ENCODE measurements at places on chromosomes 3 and 15. TPM values are rescaled to one million over a fixed set of nuclear protein-coding genes. Genes with fewer than 3 reads are reported as not detected.

- no peak for DNase-seq
Measured at GRCh38 chr3:183959214-183959613, 58.5 kb downstream of the ABCC5 start.

GRCh38 chr15:92149029-92149428 lies 244.7 kb upstream of the ST8SIA2 start:
- no peak for DNase-seq

DNA sequence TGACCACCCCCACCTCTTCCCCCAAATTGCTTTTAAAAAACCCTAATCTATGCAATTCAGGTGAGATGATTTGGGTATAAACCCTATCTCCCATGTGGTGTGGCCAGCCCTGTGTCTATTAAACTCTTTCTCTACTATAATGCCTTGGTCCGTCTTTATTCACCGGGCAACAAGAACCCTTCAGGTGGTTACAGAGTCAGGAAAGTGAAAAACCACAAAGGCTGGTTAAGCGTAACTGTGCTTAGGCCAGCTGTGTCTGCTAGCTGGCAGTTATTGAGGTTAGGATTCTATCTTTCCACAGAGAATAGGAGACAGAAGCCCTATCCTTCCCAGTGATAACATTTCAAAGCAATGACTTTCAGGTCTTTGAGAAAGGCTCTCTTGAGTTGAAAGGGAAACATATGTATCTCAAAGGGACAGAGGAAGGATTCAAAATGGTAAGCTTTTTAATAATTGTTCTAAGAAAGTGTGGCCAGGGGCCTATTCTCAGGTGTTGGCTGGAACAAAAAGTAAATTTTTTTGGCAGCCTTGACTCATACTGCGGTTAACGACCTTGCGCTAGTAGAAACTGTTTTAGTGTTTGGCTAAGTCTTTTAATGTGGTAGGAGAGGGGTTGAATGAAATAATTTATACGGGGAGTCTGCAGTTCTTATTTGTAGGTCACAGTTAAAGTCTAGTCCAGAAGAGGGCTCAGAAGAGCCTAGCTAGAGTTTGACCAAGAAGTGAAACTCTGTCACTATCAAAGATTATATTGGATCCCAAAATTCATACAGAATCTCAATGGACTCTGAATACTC lies 89.0 kb downstream of the NPAP1 start:
- DNase-seq, result no peak

GRCh38 chr3:10376353-10376752 lies 55.4 kb upstream of the SEC13 start:
- no peak for DNase-seq

GRCh38 chr15:43423793-43424192 lies 52.9 kb downstream of the TUBGCP4 start:
- no peak for DNase-seq

- no peak for DNase-seq
Measured at GRCh38 chr15:29844290-29844903, 22.1 kb upstream of the TJP1 start.

The GP5 gene
- total RNA-seq, result under 0.01 TPM

DNA sequence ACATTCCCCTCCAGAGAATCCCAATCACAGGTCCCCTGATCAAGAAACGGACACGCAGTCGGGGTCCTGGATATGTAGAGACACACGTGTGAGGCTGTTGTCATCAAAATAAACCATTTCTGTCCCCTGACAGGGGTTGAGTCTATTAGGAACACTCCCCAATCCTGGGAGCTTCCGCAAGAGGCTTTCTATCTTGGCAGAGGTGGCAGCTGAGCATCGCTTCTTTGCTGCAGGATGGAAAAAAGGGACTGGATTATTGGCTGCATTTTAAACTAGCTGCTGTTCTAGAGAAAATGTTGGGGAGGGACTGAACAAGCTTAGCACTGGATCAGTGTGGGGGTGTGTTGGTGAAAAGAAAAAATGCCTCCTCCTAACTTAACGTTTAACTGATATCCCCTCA lies 2.5 kb upstream of the CNTN4 start:
- DNase-seq, result no peak

- no peak for DNase-seq
Measured at GRCh38 chr3:168467115-168467714, 371.5 kb upstream of the GOLIM4 start.

- DNase-seq, result peak; percentile 43
Measured at GRCh38 chr15:92979011-92979701, 79.0 kb downstream of the CHD2 start.

- no peak for DNase-seq
Measured at GRCh38 chr3:139227827-139228226, 116.0 kb upstream of the MRPS22 start.

The POLQ gene
- total RNA-seq, result 0.99 TPM

The FAM107A gene
- 0.20 TPM for total RNA-seq

GRCh38 chr15:20344601-20345400 lies 196.8 kb downstream of the GOLGA6L6 start:
- no peak for DNase-seq

The FILIP1L gene
- 22.0 TPM for total RNA-seq

DNA sequence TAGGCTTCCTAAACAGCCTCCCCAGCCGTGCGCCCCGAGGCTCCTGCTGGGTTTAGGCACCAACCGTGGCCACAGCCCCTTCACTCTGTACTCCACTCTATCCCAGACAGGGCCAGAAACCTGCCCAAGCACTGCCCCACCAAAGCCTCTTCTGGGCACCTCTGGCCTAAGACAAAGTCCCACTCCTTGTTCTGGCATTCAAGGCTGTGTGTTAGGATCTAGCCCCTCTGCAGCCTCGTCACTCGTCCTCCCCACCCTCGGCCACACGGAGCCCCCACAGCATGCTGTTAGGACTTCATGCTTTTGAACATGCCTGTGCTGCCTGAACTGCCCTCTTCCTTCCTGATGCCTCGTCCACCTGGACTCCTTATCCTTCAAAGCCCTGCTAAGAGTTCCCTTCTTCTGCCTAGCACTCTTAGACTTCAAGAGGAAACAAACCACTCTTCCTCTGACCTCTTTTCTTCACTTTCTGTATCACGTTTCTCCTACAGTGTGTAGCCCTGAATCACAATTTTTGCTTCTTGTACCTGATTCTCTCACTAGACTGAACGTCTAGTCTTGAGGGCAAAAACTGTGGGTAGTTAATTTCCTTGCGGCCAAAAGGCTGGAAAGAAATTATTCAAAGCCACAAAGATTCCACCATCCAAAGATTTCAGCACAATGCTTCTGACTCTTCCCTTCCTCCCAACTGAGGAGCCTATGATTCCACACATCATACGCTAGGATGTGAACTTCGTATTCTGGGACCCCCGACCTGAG lies 28.6 kb downstream of the WNT7A start:
- DNase-seq, result no peak

- peak; percentile 64 for DNase-seq
Measured at GRCh38 chr3:124351430-124352148, 359.7 kb upstream of the ROPN1 start.

GRCh38 chr3:124761935-124762660 lies 31.8 kb downstream of the UMPS start:
- no peak for DNase-seq

The CCDC50 gene
- 68.9 TPM for total RNA-seq

- DNase-seq, result peak; percentile 45
Measured at GRCh38 chr3:51942603-51943450, 664 bp downstream of the PARP3 start.

The NEK10 gene
- 1.4 TPM for total RNA-seq

DNA sequence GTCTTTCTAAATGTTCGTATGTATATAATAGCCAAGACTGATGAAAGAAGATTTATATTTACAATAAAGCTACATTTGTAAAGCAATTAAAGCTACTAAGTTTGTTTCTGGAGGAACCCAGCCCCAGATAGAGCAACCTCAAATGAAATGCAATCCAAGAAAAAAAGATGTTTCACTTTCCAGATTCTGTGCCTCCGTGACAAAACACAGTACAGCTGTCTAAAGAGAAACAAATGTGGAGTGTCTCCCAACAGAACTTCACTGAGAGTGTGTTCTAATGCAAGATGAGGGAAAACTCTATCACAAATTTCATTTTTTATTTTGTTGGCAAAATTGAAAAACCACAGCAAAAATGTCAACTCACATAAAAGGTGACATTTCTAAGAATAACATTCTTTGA lies 317.0 kb downstream of the OCA2 start:
- DNase-seq, result no peak

GRCh38 chr3:179015551-179016020 lies 56.0 kb downstream of the ZMAT3 start:
- peak; percentile 79 for DNase-seq

GRCh38 chr3:72354486-72354885 lies 493.8 kb downstream of the SHQ1 start:
- no peak for DNase-seq

Measured in lung microvascular endothelial cell (primary cell).